ENCODE measurements at places on chromosomes 13 and 19.

DNA sequence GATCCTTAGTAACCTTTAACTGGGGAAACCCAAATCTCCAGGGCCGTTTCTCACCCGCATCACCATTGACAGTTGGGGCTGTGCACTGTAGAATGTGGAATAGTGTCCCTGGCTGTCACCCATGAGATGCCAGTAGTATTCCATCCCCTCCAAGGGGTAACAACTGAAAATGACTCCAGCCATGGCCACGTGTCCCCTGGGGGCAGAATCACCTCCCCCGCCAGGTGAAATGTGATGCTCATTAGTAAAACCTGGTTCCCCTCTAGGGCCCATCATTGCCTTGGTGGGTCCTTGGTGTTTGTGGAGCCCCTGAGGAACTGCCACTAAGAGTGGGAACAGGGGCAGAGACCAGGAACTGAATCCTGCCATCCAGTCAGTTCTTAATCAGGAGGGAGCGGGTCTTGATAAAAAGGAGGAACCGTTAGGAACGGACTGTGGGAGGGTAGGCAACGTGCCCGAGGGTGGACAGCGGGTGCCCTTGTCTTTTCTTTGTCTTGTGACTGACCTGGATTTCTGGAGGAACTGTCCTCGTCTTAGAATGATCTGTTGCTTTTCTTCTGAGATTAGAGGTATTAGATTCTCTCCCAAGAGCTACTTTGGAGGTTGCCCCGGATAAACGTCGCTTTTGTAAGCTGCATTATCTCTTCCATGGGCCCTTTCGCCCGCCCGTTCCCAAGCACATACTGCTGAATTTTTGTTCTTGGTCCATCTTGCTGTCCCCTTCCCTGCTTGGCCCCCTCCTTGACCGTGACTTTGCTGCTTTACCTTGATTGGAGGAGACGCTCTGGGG is 3.5 kb downstream of the MYO9B start:
- no peak for DNase-seq

DNA sequence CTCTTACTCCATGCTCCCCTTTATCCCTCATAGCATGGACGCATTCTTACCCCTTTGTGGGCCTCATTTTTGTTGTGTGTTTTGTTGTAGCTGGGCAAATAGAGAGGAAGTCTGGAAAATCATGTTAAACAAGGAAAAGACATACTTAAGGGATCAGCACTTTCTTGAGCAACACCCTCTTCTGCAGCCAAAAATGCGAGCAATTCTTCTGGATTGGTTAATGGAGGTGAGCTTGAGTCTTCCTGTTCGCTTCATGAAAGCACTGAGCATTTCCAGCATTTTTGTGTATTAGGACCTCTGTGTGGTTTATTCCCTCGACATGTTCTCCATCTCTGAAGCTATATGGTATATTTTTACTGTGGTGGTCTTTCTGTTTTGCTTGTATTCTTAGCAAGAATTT is 5.5 kb downstream of the CCNE1 start:
- DNase-seq: no peak

DNA sequence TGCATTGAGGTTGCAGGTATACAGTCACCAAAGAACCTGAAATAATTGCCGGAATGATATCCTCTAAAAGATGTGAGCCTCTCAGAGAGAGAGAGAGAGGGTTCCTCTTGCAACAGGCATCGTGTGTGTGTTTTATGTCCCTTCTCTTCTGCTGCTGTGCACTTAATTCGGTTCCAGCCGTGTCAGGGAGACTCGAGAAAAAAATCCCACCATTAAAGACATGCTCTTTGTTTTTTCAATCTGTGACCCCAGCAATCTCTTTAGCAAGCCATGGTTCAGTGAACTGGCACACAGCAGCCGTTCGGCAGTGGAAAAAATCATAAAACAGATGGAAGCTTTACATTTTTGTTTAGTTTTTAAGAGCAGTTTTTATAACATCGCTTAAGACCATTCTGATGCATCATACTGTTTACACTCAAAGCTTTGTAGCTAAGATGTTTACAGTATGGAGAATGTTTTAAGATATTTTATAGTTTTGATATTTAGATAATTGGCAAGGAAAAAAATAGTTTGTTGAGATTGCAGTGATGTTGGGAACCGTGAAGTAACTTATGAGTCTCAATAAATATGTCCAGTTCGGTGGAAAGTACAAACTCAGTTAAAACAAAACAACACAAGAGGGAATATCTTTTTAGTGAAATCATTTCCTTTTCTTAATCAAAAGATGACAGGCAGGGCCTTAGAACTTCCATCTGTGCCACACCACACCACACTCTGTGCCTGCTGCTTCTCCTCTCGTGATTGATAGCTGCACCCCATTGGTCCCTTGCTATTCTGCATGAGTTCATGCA is 31.2 kb upstream of the ZNF536 start:
- no peak for DNase-seq

- no peak for DNase-seq
Measured at GRCh38 chr13:98297745-98298144, 120.7 kb upstream of the RNF113B start.
